Stimulated activated CD8-positive, alpha-beta memory T cell treated with anti-CD3 and anti-CD28 coated beads, Interleukin-2, amount 100 ng/mL, for 48 hours (primary cell): ENCODE measurements at places on chromosomes 3 and 15.

DNA sequence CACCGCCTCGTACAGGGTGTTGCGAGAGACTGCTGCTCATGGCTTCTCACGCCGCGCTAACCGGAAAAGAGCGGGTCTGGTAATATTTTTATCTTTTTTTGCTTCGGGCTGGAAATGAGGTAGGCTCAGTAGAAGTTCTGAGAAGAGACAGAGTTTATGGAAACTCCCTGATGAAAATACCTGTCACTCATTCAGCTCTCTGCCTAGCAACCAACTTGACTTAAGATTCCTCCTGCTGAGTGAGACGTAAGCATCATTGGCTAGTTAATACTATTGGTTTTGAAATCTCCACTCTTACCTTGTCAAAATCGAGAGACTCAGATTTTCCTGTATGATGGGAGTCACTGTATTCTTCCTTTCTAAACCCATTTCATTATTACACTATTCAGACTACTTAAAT is 181.7 kb downstream of the PTPRG start:
- no peak for DNase-seq

GRCh38 chr3:126957776-126958637 is 24.9 kb upstream of the PLXNA1 start:
- DNase-seq = no peak

DNA sequence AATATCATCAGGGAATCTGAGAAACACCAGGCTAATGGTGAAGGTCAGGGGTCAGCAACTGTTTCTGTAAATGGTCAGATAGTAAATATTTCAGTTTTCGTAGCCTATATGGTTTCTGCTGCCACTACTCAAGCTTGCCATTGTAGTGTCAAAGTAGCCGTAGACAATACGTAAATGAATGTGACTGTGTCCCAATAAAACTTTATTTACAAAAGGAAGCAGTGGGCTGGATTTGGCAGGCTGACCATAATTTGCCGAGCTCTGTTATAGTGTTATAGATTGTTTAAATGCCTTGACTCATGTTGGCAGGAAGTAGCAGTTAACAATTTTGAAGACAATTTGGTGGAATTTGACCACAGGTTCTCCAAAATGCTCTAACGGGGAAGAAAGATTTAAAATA is 548.2 kb downstream of the FOXP1 start:
- no peak for DNase-seq

DNA sequence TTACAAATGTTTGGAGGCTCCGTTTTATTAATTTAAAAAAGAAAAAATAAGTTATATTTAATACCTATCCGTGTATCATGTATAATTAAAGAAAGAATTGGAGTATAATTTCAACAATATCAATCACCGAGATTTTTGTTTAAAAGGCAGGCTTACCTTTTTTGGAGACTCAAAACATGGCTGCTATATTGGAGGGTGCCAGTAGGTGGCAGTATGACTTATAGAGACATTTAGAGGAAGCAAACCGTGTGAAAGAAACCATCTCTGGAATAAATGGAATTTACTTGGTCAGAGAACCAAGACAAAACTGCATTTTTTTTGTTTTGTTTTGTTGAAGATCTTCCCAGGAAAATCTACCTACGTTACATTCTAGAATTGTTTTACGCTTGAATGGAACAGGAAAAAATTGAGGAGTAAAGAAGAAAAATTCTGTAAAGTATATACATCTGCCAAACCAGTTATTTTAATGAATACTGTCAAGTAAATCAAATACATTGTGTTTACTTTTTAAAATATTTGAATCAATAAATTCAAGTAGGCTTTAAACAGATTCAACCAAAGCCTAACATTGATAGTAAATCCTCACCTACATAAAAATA is 802.6 kb upstream of the ALCAM start:
- DNase-seq = peak; percentile 19

- DNase-seq = no peak
Observed at GRCh38 chr3:62145086-62145757, 228.1 kb downstream of the FEZF2 start.

- no peak for DNase-seq
Observed at GRCh38 chr3:28326458-28326926, 22.0 kb upstream of the ZCWPW2 start.

GRCh38 chr3:145219355-145220235 is 941.4 kb downstream of the PLOD2 start:
- no peak for DNase-seq

DNA sequence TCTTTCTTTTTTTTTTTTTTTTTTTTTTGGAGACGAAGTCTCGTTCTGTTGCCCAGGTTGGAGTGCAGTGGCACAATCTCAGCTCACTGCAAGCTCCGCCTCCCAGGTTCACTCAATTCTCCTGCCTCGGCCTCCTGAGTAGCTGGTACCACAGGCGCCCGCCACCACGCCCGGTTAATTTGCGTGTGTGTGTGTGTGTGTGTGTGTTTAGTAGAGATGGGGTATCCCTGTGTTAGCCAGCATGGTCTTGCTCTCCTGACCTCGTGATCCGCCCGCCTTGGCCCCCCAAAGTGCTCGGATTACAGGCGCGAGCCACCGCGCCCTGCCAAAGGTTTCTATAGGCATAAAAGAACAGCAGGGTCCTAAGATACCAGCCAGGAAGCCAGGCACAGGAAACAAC is 261.0 kb upstream of the CCDC54 start:
- no peak for DNase-seq
